ENCODE measurements at places on chromosomes 2 and 18.

DNA sequence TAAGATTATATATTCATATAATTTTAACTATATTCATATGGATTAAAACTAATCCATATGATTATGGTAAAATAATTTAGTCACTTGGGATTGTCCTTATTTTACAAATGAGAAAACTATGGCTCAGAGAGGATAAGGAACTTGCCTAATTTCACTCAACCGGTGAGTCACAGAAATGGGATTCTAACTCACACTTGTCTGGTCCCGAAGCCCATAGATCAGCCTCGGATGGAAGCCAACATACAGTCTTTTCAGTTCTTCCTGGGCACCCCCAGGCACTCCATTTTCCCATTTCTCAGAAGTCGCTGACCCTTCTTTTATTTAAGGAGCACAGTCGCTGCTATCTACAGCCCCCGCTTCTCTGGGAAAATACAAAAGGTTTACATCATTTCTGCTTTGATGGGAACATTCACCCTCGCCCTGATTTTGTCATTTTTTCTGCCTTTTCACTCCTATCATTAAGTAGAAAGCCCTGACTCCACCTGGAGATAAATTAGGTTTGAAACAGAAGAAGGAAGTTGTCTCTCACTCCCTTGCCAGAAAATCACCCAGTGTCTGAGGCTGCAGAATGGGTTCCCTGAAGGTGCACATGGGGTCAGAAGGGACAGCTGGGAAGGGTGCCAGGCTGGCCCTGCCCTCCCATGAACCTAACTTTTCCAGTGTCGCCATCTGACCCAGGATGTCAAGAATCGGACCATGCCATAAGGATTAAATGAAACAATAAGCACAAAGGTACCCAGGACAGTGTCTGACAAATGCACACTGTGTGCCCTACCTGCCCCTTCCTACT lies 36.6 kb downstream of the CYP1B1 start:
- no peak for DNase-seq

DNA sequence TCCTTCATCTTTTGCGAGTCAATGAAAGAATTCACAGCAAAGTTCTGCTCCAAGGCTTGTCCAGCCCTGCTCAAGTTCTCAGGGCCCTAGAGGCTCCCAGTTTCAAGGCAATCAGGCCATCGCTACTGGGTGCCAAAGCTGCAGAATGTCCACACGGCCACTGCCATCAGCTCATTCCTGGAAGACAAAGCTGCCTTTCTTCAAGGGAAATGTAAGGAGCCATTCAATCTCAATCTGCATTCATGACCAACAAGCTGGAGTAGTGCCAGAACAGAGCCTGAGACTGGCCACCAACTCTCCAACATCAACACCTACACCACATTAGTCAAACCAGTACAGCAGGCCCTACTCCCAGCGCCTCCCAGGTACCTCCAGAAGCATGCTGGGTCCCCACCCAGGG lies 202.2 kb downstream of the TCF4 start:
- no peak for DNase-seq

DNA sequence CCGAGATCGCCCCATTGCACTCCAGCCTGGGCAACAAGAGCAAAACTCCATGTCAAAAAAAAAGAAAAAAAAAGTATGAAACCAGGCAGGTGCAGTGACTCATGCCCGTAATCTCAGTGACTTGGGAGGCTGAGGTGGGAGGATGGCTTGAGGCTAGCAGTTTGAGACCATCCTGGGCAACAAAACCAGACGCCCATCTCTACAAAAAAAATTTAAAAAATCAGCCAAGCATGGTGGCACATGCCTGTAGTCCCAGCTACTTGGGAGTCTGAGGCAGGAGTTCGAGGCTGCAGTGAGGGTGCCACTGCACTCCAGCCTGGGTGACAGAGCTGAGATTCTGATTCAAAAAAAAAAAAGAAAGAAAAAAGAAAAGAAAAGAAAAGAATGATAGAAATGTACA lies 277.8 kb downstream of the MYCN start:
- DNase-seq = no peak

DNA sequence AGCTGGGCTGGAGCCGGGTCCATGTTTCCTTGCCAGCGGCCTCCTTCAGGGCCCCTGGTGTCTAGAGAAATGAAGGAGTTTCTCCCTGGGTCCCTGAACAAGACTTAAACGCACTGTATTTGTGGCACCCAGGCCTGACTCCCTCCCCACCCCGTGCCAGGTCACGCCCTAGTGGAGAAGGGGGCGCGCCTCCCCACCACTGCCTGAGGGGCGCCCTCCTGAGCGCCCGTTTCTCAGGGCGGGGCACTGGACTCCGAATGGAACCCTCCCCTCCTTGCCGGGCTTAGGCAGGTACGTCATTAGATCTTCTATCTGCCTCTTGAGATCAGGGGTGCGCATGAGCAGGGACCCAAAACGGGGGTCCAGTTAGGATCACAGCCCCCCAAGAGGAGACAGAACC lies 16.3 kb downstream of the ODC1 start:
- DNase-seq = no peak

DNA sequence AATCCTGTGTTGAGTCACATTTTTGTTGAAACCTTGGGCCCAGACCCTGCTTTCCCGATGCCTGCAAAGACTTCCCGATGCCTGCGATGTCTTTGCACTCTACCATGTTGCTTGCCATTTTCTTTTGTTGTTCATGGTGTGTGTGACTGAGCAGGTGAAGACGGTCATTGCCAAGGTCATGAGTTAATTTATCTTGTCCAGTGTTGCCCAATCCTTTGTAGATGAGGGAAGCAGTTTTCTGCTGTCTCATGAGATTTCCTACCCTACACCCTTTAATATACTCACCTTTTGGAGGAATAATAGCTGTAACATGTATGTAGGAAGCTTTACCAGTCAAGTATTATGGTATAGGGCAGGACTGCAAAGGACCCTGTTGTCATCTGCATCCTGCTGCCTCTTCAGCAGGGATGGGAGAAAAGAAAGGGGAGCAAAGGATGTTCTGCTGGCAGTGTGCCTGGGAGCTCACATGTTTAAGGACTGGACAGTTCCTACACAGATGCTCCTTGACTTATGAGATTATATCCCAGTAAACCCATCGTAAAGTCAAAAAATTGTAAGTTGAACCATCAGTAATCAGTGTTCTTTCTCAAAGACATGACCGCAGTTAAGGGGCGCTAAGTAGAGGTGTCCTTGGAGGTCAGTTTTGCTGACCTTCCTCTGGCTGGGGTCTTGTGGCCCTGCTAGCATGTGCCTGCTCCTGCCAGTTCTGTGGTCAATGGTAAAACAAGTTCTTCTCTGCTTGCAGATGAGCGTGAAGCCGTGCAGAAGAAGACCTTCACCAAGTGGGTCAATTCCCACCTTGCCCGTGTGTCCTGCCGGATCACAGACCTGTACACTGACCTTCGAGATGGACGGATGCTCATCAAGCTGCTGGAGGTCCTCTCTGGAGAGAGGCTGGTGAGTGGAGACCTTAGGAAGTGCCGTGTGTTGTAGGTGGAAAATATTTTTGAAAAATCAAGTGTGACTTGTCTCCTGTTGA lies 124.8 kb upstream of the EML6 start:
- no peak for DNase-seq

DNA sequence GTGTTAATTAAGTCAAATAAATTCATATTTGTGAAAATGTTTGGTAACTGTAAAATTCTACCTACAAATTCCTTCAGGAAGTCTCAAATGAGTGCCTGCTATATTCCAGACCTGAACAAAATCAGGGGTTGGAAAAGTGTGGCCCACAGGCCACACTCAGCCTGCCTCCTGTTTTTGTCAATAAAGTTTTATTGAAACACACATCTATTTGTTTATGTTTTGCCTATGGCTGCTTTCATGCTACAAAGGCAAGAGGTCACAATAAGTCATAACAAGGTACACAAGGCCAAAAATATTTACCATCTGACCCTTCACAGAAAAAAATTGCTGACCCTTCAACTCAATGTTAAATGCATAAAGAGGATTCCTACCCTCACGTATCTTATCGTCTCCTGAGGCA lies 581.7 kb downstream of the ARHGAP15 start:
- DNase-seq = no peak

DNA sequence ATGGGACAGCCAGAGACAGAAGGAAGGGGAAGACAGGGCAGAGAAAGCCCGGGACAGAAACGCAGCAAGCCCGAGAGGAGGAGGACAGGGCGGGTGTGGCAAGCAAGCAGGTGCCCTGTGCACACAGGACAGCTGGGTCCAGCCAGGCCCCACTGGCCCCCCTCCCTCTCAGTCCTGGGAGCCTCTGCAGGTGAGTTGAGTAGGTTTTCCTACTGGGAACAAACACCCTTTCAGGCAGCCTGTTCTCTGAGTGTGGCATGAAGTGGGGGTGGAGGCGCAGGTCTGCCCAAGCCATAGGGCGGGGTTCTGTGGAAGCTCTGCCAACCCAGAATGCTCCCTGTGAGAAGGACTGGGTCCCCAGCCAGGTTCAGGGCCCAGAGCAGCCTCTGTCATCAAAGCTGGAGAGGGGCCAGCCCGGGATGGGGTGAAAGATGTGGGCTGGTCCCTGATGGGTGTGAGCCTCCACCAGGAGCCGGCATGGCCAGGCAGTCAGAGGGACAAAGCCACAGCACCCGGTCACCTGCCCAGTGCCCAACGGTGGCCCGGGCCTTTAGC lies 129.4 kb downstream of the TFCP2L1 start:
- no peak for DNase-seq

DNA sequence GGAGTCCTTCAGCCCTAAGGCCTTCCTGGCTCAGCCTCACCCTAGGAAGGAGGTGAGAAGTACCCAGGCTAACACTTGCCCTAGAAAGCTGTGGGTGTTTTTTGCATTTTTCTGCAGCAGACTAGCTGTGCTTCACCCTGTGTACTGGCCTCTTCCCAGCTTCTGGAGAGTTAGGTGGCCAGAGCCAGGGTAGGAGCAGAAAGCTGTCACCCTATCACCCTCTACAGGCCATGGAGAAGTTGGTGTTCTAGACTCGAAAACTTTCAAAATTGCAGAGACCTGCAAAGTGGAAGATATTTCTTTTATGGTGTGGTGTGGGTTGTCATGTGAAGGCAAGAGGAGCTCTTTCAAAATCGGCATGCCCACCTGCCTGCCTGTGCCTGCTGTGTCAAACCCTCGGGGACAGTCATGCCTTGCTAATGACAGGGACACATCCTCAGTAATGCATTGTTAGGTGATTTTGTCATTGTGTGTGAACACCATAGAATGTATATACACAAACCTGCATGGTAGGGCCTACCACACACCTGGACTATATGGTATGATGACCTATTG lies 29.8 kb downstream of the EHD3 start:
- no peak for DNase-seq

DNA sequence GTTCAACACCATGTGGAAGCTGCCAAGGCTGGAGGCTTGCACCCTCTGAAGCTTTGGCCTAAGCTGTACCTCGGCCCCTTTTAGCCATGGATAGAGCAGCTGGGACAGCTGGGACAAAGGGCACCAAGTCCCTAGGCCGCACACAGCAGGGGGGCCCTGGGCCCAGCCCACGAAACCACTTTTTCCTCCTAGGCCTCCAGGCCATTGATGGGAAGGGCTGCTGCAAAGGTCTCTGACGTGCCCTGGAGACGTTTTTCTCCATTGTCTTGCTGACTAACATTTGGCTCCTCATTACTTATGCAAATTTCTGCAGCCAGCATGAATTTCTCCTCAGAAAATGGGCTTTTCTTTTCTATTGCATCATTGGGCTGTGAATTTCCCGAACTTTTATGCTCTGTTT lies 13.7 kb downstream of the RAPGEF4 start:
- DNase-seq = no peak

- DNase-seq = no peak
These were observed 42.7 kb downstream of the ST6GAL2 start for GRCh38 chr2:106843001-106843909.

DNA sequence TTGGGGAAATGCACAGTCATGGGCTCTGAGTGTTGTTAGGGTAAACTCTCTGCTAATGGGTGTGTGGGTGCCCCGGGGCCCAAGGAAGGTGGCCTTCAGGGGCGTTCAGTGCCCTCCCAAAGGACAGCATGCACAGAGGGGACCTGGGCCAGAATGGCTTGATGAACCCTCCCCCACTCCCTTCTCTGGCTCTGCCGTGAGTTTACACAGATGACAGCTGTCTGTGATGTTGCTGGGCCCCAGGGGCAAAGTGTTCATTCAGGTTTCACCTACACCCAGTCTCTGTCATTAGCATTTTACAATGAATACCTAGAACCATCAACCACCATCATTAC lies 3.2 kb downstream of the NPPC start:
- DNase-seq = no peak

- DNase-seq = no peak
These were observed 95.1 kb downstream of the MYO5B start for GRCh38 chr18:50099725-50100407.
